ENCODE measurements at places on chromosomes 1 and 21. TPM values are rescaled to one million over a fixed set of nuclear protein-coding genes. Genes with fewer than 3 reads are reported as not detected.
A peak's percentile ranks its signal among the peaks of the same experiment; 100 is the strongest.

DNA sequence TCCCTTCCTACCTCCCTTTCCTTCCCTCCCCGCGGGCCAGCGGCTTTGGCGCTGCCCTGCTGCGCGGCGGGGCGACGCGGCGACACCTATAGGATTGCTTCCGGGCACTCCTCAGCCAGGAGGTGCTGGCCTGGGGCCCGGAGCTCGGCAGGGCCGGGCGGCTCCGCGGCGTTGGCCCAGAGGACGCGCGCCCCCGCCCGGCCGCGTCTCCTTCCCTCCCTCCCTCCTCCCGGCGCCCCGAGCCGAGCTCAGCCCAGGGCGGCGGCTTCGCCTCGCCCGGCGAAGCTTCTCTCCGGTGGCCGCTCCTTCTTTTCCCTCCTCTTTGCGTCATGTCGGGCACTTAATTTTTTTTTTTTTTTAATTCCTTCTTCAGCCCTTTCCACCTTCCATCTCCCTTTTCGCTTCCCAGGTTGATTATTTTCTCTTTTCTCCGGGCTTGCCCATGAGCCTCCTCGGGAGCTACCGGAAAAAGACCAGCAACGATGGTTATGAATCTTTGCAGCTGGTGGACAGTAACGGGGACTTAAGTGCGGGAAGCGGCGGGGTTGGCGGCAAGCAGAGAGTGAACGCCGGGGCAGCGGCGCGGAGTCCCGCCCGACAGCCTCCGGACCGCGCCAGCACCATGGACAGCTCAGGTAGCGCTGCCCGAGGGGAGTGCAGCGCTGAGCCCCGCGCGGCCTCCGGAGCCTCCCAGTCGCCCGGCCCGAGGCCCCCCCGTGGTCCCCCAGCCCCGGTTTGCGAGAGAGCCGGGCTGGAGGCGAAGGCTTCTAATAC, at the start of gene DNAJC6:
Gene DNAJC6, plus strand, starts transcription at position 240 of the 774 bp plus-strand sequence. Its CDS starts 203 bp downstream, at position 443.
- peak; percentile 64 for DNase-seq

- peak; percentile 16 for DNase-seq
Observed at GRCh38 chr1:154819628-154820590, 50.2 kb downstream of the KCNN3 start.

- no peak for DNase-seq
Observed at GRCh38 chr1:211361202-211361601, 34.6 kb downstream of the TRAF5 start.

DNA sequence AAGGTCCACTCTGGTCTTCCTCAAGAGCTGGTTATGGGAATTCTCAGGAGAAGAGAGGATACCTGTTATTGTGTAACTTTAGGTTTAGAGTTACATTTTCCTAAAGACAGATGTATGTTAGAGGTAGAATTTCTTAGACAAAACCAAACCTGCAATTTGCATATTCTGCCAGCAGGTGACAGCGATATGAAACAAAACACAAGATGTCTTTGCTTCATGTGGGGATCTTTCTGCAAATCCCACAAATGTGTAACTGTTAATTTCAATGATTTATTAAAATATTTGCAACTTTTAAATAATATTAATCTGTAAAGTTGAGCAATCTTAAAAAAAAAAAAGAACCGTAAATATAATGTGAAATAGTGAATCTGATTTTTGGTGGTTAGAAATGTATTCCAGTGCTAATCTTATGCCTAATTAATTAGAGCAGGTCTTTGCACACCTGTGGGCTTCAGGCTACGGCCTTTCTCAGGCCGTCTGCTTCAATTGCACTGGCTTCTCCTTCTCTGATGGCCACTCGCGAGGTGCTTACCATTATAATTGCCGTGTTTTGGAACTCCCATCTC, 33.4 kb downstream of the FAM78B start:
- no peak for DNase-seq

- DNase-seq: no peak
Observed at GRCh38 chr1:219757890-219758289, 145.0 kb upstream of the ZC3H11B start.

GRCh38 chr1:153631047-153632022, 2.5 kb upstream of the CHTOP start:
- DNase-seq: no peak

FAM72C gene
- 11.1 TPM for total RNA-seq

TNFSF4 gene
- total RNA-seq: 2.9 TPM

DUSP10 gene
- total RNA-seq: 12.3 TPM

OPN3 gene
- 17.2 TPM for total RNA-seq

DNA sequence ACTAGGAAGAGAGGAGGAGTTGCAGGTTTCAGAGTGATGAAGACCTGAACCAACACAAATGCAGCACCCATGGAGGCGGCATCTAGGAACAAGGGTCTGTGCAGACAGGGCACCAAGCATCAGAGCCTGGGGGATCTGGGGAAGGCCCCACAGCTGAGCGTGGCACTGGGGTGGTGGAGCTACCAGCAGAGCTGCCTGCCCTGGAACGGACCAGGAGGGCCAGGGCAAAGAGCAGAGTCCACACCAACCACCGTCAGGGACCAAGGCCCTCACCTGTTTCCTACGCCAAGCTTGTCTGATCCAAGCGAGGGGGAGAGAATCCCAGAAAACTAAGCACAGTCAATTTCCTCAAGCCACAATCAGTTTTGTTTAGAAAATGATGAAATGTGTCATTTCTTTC, 79.0 kb upstream of the SYT6 start:
- DNase-seq: no peak

TENT5C gene
- total RNA-seq: 13.3 TPM

GRCh38 chr1:21639594-21640041, 29.5 kb downstream of the RAP1GAP start:
- DNase-seq: no peak

HES3 gene
- not detected for total RNA-seq

Measured in activated CD4-positive, alpha-beta T cell treated with anti-CD3 and anti-CD28 coated beads, Interleukin-2, amount 10 ng/mL, durations not matched to agents 7 days and 5 days (primary cell).